Stimulated activated CD8-positive, alpha-beta memory T cell treated with anti-CD3 and anti-CD28 coated beads, Interleukin-15, amount 100 ng/mL, for 1 hour (primary cell): ENCODE measurements at places on chromosomes 11 and 22.

DNA sequence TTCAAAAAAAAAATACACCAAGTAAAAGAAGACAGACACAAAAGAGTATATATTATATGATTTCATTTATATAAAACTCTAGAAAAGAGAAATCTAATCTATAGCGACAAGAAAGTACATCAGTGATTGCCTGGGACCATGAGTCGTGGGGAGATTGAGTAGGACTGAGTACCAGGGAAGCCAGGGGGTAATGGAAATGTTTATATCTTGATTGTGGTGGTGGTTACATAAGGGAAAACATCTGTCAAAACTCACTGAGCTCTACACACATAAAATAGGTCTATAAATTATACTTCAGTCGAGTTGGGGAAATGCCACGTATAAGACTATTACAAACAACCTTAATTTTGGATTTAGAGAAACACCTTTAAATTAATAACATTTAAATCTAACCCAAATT, 117.4 kb downstream of the TRIM29 start:
- DNase-seq: no peak

DNA sequence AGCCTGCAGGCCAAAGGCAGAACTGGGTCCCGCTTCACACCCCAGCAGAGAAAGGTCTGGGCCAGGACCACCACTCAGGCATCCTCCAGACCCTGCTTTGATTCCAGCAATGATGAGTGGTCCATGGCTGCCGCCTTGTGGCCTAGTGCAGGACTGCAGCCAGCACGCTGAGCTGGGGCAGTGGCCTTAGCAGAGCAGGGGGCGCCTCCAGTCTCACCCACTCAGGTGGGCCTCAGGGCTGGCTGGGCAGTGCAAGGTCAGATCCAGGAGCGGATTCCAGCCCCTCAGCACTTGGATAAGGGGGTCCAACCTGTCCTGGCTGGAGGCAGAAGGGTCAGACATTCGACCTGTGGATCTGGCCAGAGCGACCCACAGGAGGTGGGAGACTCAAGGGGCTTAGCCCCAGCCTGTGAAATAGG, 9.6 kb upstream of the PDE2A start:
- DNase-seq: peak; percentile 41

- no peak for DNase-seq
Measured at GRCh38 chr11:36041988-36042611, 98.2 kb downstream of the LDLRAD3 start.

DNA sequence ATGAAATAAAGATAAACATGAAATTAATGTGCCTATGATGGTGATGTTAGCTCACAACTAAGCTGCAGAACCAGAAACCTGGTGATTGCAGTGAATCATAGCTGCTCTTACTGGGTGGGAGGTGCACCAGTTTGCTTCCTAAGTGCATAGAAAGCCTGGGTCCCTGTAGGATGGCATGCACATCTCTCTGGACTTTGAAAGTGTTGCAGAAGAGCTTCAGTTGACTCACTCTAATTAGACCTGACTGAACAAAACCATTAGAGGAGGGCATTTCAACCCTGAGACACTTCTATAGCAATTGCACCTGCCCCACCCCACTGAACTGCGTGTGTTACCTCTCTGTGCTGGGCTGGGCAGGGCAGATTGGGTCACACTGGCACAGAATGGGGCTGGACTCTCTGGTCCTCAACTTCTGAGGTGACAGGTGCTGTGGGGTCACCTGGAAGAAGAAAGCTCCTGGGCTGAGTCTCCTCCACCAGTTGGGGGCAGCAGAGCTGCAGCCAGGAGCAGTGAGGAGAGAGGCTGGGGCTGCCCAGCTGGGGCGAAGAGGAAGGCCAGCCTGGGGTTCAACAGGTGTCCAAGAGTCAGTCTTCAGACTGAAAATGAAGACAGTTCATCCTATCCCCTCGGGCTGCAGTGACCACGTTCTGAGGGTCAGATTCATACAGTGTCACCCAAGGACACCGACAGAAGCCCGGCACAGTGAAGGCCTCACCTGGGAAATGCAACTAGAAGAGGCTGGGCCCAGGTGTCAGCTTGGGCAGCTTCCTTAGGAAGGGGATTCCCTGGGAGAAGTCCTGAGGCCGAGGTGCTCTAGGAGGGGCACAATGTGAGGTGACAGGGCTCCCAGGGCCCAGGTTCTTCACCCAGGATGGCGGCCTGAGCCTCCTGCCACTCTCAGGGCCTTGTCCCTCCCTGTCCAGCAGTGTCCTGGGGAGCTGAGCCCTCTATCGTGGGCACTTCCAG, 58.1 kb downstream of the GGTLC2 start:
- no peak for DNase-seq

DNA sequence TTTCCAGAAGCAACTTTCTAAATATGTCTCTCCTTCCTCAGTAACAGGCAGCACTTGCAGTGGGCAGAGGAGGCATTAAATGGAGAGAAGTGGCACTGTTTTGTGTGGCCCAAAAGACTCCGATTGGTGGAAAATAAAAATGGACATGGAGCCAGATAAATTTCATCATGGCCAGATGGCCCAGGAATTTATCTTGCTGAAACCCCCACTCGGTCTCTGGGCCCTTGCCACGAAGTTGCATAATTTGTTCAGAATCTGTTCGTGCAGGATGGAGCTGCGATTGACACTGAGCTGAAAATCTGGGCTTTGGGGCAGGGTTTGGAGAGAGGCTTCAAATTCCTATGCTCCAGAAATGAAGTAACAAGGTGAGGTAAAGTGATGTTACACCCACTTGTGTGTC, 65.5 kb downstream of the C11orf91 start:
- no peak for DNase-seq

DNA sequence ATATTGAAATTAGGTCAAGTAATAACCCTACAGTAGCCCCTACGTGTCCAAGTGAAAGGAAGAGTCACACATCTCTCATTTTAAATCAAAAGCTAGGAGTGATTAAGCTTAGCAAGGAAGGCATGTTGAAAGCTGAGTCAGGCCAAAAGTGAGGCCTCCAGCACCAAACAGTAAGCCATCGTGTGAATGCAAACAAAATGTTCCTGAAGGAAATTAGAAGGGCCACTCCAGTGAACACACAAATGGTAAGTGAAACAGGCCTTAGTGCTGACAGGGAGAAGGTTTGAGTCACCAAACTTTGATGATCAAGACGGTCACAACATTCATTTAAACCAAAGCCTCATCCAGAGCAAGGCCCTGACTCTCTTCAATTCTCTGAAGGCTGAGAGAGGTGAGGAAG, 127.2 kb downstream of the SHANK2 start:
- no peak for DNase-seq

GRCh38 chr22:20606041-20606783, 98.8 kb downstream of the MED15 start:
- DNase-seq: peak; percentile 37

DNA sequence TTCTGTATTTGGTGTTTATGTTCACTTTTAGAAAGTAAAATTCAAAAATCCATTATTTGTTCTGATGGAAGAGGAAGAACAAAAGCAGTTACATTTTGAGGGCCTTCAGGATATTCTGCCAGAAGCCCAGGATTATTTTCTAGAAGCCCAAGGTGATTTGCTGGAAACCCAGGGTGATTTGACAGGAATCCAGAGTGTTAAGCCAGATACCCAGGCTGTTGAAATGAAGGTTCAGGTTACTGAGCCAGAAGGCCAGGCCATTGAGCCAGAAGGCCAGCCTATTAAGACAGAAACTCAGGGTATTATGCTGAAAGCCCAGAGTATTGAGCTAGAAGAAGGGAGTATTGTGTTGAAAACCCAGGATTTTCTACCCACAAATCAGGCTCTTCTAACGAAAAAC, 33.1 kb downstream of the CCDC15 start:
- DNase-seq: no peak

- DNase-seq: no peak
Measured at GRCh38 chr11:129145276-129145675, 46.8 kb downstream of the ARHGAP32 start.

GRCh38 chr22:26996154-26996553, 338.8 kb downstream of the MIAT start:
- DNase-seq: no peak

DNA sequence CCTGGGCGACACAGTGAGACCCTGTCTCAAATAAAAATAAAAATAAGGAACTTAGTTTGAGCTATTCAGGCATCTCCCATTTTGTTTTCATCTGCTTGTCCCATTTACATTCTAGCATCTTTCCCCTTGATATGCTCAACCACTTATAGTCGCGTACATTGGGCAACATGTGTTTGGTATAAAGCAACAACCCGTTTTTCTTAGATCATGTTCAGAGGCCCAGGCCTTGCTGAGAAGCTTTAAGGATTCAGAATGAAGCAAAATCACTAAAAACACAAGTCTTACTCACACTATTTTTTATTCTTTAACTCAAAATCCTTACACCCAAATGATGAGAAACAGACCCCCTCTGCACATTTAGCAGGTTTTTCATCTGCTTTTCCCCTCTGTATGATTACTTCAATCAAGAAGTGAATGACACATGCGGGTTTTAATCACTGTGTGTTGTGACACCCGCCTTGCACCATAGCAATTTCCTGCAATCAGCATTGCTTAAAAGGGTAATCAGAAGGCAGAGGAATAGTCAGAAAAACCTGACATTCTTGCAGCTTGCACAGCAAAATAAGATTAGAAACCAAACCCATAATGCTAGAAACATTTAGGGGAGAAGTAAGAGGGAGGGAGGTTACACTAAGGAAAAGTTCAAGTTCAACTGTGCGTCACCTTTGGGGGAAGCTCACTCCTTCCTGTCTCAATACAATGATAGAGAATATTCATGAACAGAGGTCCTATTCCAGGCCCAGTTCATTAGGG, 25.9 kb downstream of the ALG9 start:
- DNase-seq: no peak

GRCh38 chr11:115942011-115942410, 437.8 kb upstream of the CADM1 start:
- no peak for DNase-seq

DNA sequence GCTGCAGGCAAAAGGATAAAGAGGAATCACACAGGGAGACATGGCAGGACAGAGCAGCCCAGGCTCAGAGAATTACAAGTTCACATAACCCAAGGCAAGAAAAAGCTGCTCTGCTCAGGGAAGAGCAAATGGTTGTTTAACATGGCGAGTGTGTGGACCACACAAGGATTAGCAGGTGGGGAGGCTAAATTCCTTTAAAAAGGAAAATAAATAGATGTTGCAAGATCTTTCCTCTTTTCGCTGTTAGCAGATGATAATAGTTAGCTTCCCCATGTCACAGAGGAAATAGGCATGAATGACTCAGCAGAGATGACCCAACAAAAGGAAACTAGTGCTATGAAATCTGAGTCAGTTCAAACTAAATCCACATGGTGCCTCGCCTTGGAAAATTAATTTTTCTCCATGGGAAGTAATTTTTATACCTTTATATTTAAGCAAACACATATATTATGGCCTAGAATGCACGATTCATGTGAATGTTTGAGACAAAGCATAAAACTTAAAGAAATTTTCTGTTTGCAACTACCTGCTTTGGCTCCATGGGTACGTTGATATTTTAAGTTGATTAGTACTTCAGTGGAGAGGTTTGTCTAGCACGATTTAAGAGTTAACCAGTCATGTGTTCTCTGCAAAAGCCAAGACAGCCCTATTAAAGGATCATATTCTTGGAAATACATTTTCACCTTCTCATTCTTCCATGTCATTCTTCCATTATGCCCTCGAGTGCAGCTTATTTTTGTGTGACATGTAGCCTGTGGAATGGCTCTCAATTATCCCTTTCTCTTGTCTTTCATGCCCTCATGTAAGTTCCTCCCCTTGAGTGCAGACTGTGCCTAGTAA, 38.5 kb upstream of the FJX1 start:
- DNase-seq: no peak

GRCh38 chr22:46996595-46997310, 234.3 kb downstream of the TBC1D22A start:
- DNase-seq: no peak

DNA sequence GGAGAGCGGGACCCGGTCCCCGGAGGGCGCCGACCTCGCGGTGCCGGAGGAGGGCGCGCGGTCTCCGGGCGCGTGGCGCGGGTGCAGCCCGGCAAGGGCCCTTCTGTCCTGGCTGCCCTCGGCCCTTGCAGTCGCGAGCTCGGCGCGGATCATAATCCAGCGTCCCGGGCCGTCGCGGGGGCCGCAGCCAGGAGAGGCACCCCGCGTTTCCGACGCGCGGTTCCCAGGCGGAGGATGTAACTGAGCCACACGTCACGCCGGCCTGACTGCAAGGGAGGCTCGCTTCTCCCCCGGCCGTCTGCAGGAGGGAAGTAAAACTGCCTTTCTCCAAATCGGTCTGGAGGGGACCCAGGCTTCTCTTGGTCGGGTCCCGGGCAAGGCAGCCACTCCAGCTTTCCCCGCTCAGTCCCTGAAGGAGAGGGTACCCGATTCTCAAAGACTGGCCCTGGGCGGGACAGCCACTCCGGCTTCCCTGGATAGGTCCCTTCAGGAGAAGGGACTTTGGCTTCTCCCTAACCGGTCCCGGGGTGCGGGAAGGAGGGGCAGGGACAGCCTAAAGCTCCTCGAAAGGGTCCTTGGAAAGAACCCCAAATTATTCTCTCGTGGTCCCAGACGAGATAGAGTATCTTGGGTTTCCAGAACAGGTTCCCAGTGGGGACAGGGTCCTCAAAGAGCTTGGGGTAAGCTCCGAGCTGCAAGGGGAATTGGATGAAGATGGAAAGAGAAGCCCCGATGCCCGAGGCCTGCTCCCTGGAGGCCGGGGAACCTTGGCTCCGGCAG, 836 bp downstream of the SPON1 start:
- DNase-seq: no peak

GRCh38 chr22:41799486-41800347, 762 bp upstream of the CCDC134 start:
- DNase-seq: no peak

- DNase-seq: no peak
Measured at GRCh38 chr11:127340438-127340837, 339.9 kb upstream of the KIRREL3 start.

- DNase-seq: no peak
Measured at GRCh38 chr11:62882431-62882749, 1.7 kb downstream of the SLC3A2 start.

GRCh38 chr11:3838504-3838903, 2.3 kb downstream of the RHOG start:
- DNase-seq: no peak

DNA sequence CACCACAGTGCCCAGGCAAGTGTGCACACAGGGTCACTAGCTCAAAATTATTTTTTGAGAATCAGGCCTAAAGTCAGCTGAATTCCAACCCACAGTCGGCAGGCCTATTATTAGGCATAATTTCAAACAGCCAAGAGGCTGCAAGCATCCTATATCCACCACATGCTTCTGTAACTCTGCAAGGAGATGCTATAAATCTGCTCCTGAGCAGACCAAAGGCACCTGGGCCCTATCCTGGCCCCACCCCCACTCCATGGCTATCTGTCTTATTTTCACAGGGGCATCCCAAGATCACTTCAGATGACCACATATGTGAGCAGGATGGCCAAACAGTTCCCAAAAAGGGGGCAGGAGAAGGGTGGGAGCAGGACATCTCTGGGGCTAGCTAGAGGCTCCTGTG, 44.6 kb downstream of the TCF20 start:
- DNase-seq: no peak

DNA sequence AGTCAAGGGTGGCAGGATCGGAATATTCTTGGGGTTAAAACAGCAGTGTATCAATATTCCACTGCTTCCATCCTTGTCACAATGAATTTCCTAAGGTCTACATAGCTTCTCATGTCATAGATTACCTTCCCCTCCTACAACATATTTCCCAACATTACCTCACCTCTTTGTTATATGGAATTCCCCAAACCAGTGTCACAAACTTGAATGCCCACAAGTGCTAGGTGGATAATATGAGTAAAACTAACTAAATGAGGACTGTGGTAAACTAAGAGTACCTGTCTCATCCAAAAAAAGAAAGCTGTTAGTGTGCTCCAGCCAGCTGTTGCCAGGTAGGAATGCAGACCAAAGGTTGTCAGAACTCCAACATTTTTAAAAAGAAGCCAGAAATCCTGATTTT, 17.0 kb upstream of the NUCB2 start:
- DNase-seq: no peak
